ENCODE measurements at places on chromosomes 16 and 17. TPM values are rescaled to one million over a fixed set of nuclear protein-coding genes. Genes with fewer than 3 reads are reported as not detected.

Gene C16orf96
- 0.11 TPM for total RNA-seq

Gene CHST4
- not detected for total RNA-seq

Gene PERCC1
- not detected for total RNA-seq

Gene RBFOX1
- total RNA-seq: 27.1 TPM

Gene P2RX1
- total RNA-seq: 5.1 TPM

Gene CCL4
- 0.81 TPM for total RNA-seq

Gene KCTD19
- total RNA-seq: not detected

Gene SDR42E1
- 0.22 TPM for total RNA-seq

Gene CLEC18B
- total RNA-seq: 0.38 TPM

Gene CDRT15L2
- total RNA-seq: not detected

Gene HOXB9
- total RNA-seq: not detected

Gene RGS11
- total RNA-seq: 31.4 TPM

Gene PYCARD
- 3.2 TPM for total RNA-seq

Gene C16orf89
- 8.9 TPM for total RNA-seq

Gene C17orf67
- total RNA-seq: 0.83 TPM

Gene SPAG7
- 104 TPM for total RNA-seq

Gene CRYM
- 105 TPM for total RNA-seq

Gene KRT24
- total RNA-seq: not detected

Gene HID1
- total RNA-seq: 9.0 TPM

Gene VASN
- total RNA-seq: 6.3 TPM

Gene LIG3
- 20.1 TPM for total RNA-seq

Gene C16orf82
- not detected for total RNA-seq

Gene PABPN1L
- total RNA-seq: not detected

Gene CANT1
- total RNA-seq: 25.2 TPM

Gene C1QTNF1
- 92.9 TPM for total RNA-seq

Gene ACAP1
- total RNA-seq: 16.4 TPM

Gene RAB11FIP4
- total RNA-seq: 4.9 TPM

Gene MYO18A
- 317 TPM for total RNA-seq

Gene SOX8
- total RNA-seq: 1.8 TPM

Gene TEX14
- total RNA-seq: 0.32 TPM

Gene PIPOX
- 0.57 TPM for total RNA-seq

Gene GAS2L2
- total RNA-seq: 0.08 TPM

Gene TMC5
- total RNA-seq: not detected

Gene ITGB4
- total RNA-seq: 5.7 TPM

Gene RHBDL1
- 1.8 TPM for total RNA-seq

Gene COTL1
- 11.0 TPM for total RNA-seq

Gene CIAPIN1
- total RNA-seq: 60.1 TPM

Gene SOX15
- total RNA-seq: 1.1 TPM

Gene SLC16A5
- total RNA-seq: 22.7 TPM

Gene HSPB9
- total RNA-seq: not detected

Gene CALCOCO2
- total RNA-seq: 163 TPM

Gene OSBPL7
- 8.7 TPM for total RNA-seq

Gene LGALS9B
- not detected for total RNA-seq

Data from cardiac septum (tissue), 1 donor.